Effector CD8-positive, alpha-beta T cell (primary cell): ENCODE measurements at places on chromosomes 13 and 19.

DNA sequence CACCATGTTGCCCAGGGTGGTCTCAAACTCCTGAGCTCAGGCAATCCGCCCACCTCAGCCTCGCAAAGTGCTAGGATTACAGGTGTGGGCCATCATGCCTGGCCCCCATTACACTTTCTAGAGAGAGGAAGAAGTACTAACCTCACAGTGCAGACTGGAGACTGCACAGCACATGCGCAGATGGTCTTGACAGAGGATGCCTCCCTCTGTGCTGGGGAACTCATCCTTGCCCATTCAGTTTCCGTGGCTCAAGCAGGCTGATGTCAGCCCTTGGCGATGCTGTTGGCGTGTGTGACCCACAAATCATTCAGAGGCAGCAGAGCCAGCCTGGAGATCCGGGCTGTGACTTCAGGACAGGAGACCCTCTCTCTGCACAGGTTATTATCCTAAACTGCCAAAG lies 14.6 kb upstream of the FFAR2 start:
- no peak for DNase-seq

- DNase-seq = no peak
Measured at GRCh38 chr13:25469169-25469525, 97.4 kb downstream of the ATP8A2 start.

DNA sequence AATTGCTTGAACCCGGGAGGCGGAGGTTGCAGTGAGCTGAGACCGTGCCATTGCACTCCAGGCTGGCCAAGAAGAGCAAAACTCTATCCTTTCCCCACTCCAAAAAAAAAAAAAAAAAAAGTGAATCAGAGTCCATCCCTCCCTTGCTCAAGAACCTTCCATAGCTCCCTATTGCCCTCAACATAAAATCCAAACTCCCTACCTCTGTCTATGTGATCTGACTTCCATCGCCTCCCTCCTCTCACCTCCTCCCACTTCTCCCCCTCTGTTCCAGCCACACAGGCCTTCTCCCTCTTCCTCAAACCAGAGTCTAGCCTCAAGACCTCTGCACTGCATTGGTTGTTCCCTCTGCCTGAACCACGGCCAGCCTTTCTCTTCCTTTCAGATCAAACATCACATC lies 10.0 kb upstream of the TLE2 start:
- DNase-seq = no peak

DNA sequence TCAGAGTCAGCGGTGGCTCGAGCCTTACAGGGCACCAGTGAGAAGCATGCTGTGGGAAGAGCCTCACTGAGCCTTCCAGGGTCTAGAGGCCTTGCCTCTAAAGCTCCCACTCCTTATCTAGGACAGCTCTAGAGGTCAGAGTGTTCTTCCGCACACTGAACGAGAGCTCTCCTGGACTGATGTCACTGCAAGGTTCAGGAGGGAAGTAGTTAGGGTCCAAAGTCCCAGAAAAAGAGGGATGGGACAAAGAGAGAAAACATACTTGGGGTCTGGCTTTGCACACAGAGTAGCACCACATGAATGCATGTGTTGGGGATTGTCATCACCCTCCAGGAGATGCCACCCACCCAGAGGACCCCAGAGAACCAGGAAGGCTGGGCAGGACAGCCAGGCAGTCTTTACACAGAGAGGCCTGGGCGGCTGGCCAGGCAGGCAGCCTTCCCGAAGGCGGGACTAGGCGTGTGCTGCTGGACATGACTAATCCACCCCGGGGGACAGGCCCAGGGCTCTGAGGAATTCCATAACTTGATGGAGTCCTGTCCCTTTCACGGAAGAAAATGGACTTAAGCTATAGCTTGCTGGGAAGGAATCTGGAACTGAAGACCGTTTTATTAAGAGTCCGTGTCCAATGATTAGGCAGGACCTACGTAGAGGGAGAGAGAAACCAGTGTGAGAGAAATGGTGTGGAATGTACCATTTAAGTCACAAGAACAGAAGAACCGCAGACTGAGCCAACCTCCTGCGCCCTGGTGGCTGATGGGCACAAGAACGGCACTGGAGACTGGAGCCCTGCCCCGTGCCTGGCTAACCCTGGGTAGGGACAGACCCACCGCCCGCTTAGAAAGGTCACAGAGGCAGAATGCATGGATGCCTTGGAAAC lies 16.6 kb upstream of the EPHX3 start:
- no peak for DNase-seq
